ENCODE measurements at places on chromosomes 1 and 21. TPM values are rescaled to one million over a fixed set of nuclear protein-coding genes. Genes with fewer than 3 reads are reported as not detected.

- DNase-seq: no peak
Measured at GRCh38 chr1:7373876-7374562, 397.1 kb upstream of the VAMP3 start.

DNA sequence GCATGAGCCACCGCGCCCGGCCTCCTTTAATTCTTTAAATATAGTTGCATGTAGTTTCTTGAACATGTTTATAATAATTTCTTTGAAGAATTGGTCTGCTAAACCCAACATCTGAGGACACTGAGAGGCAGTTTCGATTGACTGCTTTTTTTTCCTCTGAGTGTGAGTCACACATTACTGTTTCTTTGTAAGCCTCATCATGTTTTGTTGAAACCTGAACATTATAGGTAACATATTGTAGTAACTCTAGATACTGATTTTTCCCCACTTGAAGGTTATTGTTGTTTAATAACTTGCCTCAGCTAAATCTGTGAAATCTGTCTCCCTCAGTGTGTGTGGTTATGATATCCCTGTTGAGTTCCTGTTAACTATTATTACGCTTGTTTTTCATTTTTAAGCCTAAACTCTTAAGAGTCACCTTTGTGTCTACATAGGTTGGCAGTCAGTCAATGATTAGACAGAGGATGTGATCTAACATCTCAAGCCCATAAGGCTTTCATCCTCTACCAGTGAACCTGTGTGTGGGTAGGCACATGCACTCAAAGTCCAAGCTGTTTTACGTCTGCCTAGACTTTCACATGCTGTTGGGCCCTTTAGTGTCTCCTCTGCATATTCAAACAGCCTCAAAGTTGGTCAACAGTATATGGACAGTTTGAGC is 155.5 kb downstream of the KCNH1 start:
- DNase-seq: no peak

DNA sequence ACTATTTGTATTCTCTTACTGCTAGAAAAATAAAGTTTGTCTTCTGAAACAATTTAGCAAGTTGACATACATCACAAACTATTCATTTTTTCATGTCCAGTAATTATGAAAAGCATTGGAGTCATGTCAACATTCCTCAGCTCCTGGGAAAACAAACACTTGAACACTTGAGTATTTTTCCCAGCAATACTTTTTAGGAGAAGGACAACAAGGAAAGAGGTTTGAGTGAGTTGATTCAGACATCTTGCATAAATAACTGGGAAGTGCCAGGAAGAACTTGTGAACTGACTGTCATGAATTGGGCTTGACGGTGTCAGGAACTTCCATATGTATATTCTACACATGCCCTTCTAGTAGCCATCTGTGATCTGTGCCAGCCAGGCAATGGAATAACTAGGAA is 195.6 kb downstream of the HMCN1 start:
- no peak for DNase-seq

GRCh38 chr1:164660775-164661174 is 101.8 kb downstream of the PBX1 start:
- DNase-seq: peak; percentile 6

DNA sequence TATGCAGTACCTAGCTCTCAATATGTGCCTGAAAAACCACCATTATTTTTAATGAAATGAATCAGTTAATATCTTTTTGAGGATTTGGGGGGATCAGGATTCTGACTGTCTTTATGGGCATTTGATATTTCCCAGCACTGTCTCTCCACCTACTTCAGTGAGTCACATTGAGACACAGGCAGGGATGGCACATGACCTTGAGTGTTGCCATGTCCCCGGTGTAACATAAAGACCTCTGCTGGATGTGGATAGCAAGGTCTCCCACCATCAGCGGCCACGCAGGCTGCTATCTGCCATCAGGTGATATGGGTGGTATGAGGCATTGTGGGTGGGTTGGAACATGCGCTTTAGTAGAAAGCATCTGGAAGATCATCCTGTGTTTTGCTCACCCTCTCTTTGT is 103.2 kb downstream of the RGL1 start:
- DNase-seq: no peak

- no peak for DNase-seq
Measured at GRCh38 chr1:177307771-177308170, 137.0 kb downstream of the BRINP2 start.

DNA sequence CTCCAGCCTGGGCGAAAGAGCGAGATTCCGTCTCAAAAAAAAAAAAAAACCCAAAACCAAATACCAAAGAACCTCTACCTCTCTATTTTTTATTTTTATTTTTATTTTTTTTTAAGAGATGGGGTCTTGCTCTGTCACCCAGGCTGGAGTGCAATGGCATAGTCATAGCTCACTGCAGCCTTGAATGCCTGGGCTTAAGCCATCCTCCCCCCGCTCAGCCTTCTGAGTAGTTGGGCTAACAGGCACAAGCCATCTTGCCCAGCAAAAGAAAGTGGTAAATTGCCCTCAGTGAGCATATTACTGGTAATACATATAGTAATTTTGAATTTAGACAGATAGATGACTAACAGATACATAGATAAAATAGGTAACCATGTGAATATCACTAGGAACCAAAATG is 77.4 kb downstream of the ASH1L start:
- no peak for DNase-seq

- peak; percentile 22 for DNase-seq
Measured at GRCh38 chr1:37482004-37482785, 7.8 kb downstream of the ZC3H12A start.

GRCh38 chr1:216830424-216831210 is 107.4 kb upstream of the ESRRG start:
- no peak for DNase-seq

Gene RGS7
- total RNA-seq: not detected

Gene C1orf210
- total RNA-seq: not detected

Gene ANKRD45
- total RNA-seq: not detected

Measured in natural killer cell (primary cell).